ENCODE measurements at places on chromosomes 6 and 20.

GRCh38 chr20:25310268-25310920, 62.5 kb downstream of the PYGB start:
- peak; percentile 88 for DNase-seq

DNA sequence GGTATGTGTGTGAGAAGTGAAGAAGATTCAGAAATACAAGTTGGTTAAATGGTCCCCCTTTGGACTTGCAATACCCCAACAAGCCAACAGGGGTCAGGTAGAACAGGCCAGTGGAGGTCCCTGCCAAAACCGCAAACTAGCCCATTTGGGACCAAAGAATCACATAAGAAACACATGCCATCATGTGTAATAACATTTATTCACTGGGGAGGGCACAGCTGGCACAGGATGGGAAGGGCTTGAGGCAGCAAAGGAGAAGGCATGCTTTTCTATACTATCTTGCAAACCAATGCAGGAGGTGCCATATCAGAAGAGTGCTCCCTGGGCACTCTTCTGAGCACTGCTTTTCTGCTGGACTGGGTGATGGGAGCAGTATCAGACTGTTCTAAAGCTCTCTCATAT, 116.1 kb upstream of the TRAF3IP2 start:
- peak; percentile 32 for DNase-seq

- no peak for DNase-seq
These were observed 58.2 kb downstream of the BMP7 start for GRCh38 chr20:57208198-57208597.

DNA sequence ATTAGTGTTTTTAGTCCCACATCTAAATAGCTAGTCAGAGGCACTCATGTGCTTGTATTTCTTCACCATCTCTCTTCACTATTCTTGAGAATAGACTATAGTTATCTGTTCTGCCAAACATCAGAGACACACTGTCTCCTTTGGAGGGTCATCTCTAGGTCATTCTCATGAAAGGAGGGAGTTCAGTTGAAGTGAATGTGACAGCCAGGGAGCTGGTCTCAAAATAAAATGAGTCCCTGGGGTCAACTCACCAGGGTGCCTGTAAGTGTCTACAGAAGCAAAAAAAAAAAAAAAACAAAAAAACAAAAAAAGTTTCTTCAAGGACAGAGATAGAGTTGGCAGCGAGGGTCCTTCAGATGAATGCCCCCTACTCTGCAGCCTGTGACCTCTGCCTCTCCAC, 171.0 kb downstream of the ID4 start:
- no peak for DNase-seq

GRCh38 chr6:87261534-87261933, 60.9 kb upstream of the SMIM8 start:
- DNase-seq, result no peak

DNA sequence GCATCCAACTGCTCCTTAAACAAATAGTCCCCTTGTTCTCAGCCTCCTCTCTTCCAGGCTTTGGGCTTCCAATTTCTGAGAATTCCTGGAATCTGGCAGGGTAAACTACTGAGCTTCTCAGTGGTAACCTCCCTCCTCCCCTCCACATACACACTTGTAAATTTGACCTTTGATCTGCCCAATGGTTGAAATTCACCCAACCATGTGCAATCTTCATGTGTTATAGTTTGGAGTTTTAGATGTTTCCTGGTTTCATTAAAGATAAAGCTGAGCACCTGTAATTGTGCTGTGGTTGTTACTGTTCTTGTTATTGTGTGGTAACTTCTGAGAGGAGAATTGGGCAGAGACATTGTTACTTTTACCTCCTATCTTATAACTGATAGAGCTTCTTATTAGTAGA, 328.4 kb downstream of the TPBG start:
- DNase-seq, result no peak

DNA sequence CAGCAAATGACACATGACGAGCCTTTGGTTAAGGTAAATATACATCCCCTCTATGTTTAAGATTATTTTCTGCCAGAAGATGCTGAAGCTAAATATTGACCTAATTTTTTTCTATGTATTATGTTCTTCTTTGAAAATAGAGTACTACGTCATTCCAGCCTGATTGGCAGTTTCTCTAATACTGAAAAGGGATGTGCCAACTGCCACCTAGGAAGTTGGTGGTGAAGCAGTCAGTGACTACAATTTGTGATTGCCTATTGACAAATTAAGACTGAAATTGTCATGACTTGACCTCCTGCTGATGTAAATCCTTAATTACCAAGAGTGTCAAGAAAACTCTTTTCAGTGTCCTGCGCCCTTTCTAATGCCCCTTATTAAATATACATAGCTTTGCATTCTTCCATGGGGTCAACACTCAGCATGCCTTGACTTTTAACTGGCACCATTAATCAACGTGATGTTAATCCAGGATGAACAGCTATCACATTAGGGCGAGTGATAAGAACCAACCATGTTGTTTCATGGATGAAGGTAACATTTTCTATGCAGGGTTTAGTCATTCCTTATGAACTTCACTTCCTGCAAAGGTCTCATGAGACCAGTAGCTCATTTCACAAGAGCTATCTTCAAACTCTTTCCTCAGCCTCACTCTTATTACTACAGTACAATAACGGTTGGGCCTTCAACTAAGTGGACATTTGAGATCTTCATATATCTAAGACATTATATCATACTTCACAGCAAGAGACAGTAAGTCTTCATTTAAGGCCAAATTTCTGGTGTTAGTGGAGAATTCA, 22.5 kb upstream of the SGK1 start:
- DNase-seq, result peak; percentile 14

- peak; percentile 56 for DNase-seq
These were observed 654 bp downstream of the FAM8A1 start for GRCh38 chr6:17600527-17601385.

GRCh38 chr20:57391439-57392301, 474 bp downstream of the RBM38 start:
- DNase-seq, result peak; percentile 58

GRCh38 chr20:33191955-33192354, 24.0 kb downstream of the BPIFA2 start:
- no peak for DNase-seq

GRCh38 chr6:14995966-14996602, 249.8 kb upstream of the JARID2 start:
- DNase-seq, result no peak

DNA sequence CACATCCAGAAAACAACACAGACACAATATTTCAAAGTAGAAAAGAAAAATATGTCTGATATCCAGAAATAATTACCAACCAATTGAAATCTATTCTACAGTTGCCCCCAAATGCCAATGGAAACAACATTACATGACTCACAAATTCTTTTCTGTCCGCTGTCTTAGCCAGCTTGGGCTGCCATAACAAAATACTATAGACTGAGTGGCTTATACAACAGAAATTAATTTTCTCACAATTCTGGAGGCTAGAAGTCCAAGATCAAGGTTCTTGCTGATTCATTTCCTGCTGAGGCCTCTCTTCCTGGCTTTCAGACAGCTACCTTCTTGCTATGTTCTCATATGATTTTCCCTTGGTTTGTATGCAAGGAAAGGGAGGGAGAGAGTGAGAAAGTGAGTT, 698.1 kb downstream of the DHX35 start:
- no peak for DNase-seq

DNA sequence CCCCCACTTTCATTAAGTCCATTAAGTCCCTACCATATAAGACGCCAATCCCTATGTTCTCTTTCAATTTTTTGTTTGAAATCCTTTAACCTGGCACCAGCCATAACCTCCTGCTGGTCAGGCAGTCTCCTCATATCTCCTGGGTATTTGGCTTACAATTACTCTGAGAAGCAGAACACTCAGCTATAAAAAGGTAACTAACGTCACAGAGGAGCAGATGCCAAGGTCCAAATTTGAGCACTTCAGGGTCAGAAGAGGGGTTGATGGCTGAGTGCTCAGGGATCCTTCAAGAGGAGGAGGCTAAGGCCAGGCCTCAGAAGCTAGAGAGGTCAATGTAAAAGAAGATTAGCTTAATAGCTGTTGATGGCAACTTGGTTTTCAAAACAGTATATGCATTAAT, 22.3 kb upstream of the RCAN2 start:
- no peak for DNase-seq

GRCh38 chr6:45169815-45170214, 158.3 kb upstream of the RUNX2 start:
- DNase-seq, result no peak

GRCh38 chr6:111870742-111871064, 2.5 kb downstream of the FYN start:
- DNase-seq, result no peak

DNA sequence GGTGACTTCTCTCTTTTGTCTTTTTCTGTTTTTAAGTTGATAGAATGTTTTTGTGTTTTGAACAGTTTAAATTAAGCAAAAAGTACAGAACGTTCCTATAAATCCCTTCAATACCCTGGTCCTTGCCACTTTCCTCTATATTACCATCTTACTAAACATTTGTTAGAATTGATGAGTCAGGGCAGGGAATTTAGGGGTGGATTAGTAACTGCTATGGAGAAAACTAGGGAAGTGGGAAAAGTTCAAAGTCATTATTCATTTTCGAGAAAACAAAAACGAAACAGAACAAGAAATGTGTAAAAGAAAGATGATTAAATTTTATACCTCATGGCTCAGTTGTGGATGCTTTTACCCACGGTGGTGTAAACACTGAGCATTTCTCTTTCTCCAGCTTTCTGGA, 240.4 kb upstream of the SULF2 start:
- DNase-seq, result peak; percentile 61

- DNase-seq, result no peak
These were observed 81.0 kb downstream of the INSM1 start for GRCh38 chr20:20448881-20449280.

GRCh38 chr6:36912030-36912454, 26.3 kb downstream of the C6orf89 start:
- DNase-seq, result no peak

GRCh38 chr6:91185072-91185471, 598.2 kb upstream of the MAP3K7 start:
- DNase-seq, result no peak

- DNase-seq, result no peak
These were observed 224.1 kb upstream of the MYLIP start for GRCh38 chr6:15904651-15905376.

- peak; percentile 57 for DNase-seq
These were observed at the start of gene PTCHD4 for GRCh38 chr6:48111143-48111506. TSS of gene PTCHD4 (minus strand) at chr6:48111197. CDS start at chr6:48068957, 42,240 bp downstream.

DNA sequence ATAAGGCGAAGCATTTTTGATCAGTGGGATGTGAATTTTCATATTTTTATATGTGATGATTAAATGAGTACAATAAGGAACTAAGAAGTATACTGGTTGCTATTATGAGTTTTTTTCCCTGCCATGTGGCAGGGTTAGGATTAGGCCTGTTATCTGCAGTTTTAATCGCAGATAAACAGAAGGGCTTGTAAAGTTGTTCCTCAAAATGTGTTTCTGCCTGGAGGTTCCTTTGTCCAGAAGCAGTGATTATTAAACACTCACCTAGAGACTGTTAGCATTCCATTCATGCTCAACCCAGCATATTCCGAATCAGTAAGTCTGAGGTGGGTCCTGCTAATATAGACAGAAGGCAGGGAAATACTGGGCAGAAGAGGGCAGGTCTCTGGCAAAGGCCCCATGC, 316.0 kb downstream of the CLIC5 start:
- DNase-seq, result no peak
